Fibroblast of mammary gland (primary cell): ENCODE measurements at places on chromosomes 13 and 19.

DNA sequence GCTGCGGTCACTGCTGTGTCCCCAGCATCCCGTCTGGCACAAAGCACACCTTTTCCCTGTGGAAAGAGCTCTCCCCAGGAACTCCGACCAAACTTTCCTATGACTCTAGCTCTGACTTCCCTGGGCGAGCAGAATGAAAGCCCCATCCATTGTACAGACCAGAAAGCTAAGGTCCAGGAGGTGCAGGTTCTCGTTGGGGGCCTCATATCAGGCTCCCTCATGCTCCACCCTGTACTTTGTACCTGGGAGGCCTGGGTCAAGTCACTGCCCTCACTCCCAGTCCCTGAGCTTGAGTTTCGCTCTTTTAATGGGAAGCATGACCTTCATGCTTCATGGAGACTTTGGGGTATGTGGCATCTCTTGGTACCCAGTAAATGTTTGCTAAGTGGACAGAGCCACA lies 18.4 kb downstream of the CYTH2 start:
- no peak for DNase-seq

DNA sequence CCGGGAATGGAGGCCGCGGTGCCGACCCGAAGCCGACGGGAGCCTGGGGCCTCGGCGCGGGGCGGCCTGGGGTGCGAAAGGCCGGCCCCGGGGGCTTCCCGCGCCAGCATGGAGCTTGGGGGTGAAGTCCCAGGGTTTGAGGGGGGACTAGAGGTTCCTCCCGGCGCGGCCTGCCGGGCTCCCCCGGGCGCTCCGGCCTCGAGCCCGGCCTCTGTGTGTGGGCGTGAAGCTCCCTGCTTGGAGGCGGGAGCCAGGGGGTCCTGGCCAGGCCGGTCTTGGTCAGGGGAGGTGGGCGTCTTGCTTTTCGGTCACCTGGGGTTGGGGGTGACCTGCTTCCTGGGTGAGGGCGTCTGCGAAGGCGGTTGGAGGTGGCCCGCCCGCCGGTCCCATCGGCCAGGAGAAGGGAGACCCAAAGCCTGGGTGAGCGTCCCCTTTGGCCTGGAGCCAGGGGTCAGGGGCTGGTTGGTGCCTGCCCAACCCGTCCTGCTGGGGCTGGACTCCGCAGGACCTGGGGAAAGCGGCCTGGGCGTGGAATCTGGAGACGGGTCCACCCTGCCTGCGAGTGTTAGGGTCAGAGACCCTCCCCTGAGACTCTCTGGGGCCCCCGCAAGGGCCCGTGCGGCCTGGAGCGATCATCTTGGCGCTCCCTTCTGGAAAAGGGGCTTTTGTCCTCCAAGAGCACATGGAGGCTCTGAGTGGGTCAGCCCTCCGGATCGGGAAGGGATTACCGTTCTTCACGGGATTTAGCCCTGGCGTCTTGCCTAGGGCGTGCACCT lies 535 bp downstream of the BSG start:
- peak; percentile 66 for DNase-seq

GRCh38 chr13:74256969-74257368 lies 122.8 kb upstream of the KLF12 start:
- no peak for DNase-seq

DNA sequence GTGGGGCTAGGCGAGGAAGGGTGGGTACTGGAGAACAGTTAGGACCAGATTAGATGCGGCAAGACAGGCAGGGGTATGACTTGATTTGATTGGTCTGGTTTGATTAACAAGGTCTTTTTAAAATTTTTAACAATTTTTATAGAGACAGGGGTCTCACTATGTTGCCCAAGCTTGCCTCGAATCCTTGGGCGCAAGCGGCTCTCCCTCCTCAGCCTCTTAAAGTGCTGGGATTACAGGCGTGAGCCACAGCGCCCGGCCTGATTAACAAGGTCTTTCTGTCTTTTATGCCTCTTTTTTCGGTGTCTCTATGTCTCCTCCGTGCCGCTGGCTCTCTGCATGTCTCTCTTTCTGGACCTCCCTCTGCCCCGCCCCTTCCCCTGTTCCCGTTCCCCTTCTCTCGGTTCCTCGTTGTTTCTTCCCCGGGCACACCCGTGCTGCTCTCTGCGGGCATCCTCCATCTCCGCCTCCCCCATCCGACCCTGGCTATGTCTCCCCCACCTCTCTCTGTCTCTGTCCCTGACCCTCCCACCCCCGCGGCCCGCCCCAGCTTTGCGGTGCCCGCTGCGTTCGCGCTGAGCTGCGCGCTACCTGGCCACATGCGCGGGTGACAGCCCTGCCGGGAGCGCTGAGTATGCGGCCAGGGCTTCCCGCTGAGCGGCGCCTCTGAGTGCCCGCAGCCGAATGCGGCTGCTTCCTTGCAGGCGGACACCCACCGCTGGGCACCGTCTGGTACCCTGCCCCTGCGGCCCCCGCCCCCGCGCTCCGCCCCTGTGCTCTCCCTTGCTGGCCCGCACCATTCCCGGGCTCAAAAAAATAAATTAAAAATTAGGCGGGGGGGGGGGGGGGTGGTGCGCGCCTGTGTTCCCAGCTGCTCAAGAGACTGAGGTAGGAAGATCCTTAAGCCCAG lies 8.1 kb upstream of the SDHAF1 start:
- DNase-seq, result no peak

DNA sequence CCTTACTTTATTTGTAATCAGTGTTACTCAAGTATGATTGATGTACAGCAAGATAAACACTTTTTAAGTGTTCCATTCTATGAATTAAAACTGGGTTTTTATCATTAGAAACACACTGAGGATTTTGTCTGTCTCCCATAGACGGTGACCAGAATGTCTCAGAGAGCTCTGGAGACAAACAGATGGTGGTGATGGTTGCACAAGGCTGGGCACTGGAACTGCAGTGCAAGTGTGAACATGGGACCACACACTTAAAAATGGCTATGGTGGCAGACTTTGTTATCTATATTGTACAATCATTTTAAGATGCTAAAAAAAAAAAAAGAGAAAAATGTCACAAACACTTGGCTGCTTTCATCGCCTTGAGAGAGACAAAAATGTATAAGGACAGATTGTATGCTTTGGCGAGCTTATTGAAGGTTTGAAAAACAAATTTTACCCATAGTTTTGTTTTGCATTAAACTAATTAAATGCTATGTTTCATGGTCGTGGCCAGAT lies 273.0 kb downstream of the SHISA2 start:
- no peak for DNase-seq

DNA sequence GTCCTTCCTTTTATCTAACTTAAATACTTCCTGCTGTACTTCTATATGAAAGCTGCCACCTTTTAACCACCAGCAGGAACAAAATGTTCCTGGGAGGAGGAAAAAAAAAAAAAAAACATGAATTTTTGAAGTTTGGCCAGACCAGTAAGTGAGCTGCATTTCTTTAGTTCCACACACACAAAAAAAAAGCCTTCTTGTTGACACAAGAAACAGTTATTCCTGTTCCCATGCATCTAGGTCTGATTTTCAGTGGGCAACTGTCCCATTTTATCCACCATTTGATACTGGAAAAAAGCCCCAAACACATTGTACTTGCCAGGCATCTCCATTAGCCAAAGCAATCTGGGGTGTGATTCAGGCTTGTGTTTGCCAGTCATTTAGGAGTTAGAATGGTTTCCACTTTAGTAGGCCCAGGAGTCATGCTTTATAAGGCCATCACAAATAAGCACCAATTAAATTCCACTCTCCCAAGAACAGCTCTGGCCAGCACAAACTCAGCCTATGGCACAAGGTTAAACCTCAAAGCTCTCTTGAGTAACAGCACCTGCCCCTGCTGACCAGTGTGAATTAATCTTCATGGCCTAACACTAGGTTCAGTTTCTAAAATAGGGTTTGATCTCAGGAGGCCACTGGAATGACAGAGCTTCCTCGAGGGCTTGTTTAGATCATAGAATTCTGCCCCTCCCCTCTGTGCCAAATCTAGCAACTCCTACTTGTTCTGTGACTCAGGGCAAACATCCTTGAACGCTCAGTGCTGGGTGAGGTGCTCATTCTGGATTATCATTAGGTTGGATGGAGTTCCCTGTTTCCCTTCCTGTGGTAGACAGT lies 67.1 kb downstream of the NUFIP1 start:
- peak; percentile 99 for DNase-seq

DNA sequence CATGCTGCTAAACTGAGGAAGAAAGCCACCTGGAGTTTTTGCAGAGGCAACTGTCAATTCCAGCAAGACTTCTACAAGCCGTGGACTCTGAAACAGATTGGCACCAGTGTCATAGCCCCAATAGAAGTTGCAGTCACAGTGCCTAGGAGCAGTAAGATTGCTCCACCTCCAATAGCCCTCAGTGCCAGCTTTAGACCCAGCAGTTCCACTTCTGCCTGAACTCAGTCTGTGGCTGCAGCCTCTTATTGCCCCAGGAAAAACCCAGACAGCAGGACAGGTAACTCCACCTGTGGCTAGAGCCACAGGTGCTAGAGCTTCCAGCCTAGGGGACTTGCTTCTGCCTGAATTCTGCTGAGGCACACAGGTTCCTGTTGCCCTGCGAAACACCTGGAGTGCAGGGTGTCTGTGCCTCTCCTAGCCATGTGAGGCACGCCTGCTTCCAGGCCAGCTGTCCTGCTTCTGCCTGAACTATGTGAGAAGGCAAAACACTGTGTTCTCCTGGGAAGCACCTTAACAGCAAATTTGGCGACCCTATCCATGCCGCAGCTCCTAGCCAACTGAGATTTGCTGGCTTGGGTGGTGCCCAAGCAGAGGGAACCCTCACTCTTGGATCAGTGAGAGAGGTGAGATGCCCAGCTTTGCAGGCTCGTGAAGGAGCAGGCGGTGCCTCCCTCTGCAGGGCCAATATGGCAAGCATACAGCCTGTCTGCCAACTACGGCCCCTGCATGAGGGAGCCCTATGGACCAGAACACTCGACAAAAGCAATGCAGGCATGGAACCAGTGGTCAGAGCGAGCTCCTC lies 607.6 kb downstream of the PCDH17 start:
- no peak for DNase-seq

GRCh38 chr13:68923995-68924394 lies 1183.6 kb upstream of the ATXN8OS start:
- DNase-seq, result no peak

DNA sequence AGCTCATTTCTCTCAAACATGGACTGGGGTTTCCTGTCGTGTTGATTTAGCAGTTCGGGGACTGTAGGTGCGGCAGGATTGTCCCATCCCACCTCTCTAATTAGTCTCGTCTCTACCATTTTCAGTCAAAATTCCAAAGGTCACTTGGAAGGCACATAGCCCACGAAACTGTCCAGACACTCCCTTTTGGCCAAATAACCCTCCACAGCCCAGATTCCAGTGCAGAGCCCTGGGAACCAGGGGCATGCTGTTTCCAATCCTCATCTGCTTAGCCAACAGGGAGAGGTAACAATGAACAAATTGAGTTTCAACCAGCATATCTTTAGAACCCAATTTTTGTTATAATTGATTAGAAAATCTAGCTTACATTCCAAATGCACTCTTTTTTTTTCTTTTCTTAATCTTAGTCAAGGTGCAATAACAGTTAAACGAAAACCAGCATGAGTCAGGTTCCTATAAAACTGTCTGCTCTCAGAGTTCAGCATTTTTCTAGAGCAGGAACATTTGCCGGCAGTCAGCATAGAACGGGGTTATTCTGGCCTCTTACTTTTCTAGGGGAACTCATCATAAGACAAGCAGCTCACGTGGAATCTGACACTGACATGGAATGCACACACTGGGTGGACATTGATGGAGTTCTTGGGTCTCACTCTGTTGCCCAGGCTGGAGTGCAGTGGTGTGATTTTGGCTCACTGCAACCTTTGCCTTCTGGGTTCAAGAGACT lies 14.4 kb upstream of the CEBPA start:
- DNase-seq, result no peak

DNA sequence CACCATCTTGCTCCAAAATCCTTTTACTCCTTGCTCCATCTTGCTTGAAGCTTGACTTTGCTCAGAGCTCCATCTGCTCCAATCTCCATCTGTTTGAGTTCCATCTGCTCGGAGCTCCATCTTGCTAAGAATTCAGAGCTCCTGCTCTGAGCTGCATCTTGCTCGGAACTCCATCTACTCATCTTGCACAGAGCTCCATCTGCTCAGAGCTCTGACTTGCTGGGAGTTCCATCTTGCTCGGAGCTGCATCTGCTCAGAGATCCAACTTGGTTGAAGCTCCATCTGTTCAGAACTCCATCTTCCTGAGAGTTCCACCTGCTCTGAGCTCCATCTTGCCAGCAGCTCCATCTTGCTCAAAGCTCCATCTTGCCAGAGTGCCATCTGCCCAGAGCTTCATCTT lies 80.6 kb upstream of the ZNF98 start:
- DNase-seq, result no peak

GRCh38 chr19:29845574-29846176 lies 33.9 kb downstream of the CCNE1 start:
- peak; percentile 54 for DNase-seq

GRCh38 chr19:37172368-37173366 lies at the start of gene ZNF585A:
TSS of gene ZNF585A (minus strand) at chr19:37172695. CDS start at chr19:37169910, 2,785 bp downstream.
- DNase-seq, result peak; percentile 97

GRCh38 chr13:99505814-99506269 lies 4.6 kb downstream of the TM9SF2 start:
- DNase-seq, result peak; percentile 45

- DNase-seq, result no peak
Observed at GRCh38 chr13:112783978-112784371, 94.1 kb downstream of the ATP11A start.
